ENCODE measurements at places on chromosomes 1 and 21. TPM values are rescaled to one million over a fixed set of nuclear protein-coding genes. Genes with fewer than 3 reads are reported as not detected.

DNA sequence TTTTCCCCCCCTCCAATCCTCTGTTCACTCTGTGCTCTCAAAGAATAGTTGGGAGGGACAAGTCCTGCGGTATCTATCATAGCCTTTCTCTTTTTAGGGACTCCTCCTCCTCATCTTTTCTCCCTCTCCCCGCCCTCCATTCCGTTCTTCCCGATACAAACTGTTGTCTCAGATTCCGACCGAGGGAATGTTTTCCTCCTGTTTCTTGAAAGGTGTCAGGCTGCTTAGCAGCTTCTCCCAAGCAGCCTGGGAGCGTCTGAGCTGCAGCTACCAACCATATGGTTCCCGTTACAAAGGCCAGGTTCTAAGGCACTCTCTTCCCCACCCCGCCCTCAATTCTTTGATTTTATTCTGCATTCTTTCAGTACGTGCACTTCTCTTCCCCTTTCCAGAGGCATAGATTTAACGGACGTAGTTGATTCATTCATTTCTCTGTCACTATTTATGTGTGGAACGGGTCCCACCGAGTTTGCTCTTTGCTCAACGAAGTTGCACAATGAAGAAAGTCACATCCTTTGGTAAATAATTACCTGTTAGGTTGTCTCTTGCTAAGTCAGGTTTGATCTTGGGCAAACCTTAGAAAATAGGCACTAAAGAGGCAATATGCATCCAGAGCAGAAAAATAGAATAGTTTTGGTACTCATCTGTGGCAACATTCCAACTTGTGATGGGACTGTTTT, 2.8 kb downstream of the ADGRL2 start:
- DNase-seq: no peak

DNA sequence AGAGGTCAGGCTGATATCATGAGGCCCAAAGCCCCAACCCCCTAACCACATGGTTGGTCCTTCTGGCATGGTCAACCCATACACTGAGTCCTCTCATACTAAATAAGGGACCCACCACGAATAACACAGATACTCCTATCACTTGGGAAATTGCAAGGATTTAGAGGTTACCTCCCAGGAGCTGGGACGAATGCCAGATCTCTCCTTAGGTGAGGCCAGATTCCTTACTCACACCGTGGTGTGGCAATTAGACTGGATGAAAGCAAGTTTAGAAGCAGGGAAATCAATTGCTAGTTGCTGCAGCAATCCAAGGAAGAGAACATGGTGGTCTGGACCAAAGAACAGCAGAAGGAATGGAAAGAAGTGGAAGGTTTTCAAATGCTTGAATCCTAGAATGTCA, 60.1 kb downstream of the IER5 start:
- no peak for DNase-seq

GRCh38 chr1:240001177-240001740, 90.4 kb upstream of the FMN2 start:
- no peak for DNase-seq

GRCh38 chr1:19287436-19288185, 959 bp downstream of the AKR7A3 start:
- DNase-seq: no peak

- no peak for DNase-seq
These were observed 93.1 kb upstream of the HAO2 start for GRCh38 chr1:119275145-119276134.

CELA3A gene
- not detected for total RNA-seq

ZC3H12A gene
- 13.7 TPM for total RNA-seq

All from left cardiac atrium (tissue), 4 donors.